CD4-positive, alpha-beta T cell treated with Interleukin-15 for 1 hour (primary cell): ENCODE measurements at places on chromosomes 2 and 18.
A peak's percentile ranks its signal among the peaks of the same experiment; 100 is the strongest.

- peak; percentile 15 for DNase-seq
Measured at GRCh38 chr2:240786355-240786841, 33.6 kb downstream of the KIF1A start.

DNA sequence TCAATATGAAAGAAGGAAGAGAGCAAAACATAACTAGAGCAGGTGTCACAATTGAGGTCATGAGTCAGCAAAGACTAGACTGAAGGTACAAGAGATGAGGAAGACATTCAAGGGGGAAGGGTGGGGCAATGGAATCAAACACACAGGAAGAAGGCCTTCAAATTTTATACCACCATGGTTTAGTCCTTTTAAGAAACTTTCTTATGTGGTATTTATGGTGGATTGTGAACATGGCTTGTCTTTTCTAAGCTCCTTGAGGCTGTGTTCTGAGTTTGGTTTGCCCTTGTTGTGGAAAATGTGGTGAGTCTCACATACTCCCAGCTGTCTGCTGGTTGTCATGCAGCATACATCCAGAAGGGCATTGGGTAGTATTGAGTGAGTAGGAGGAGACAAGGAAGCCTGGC, 62.1 kb downstream of the NABP1 start:
- peak; percentile 26 for DNase-seq

DNA sequence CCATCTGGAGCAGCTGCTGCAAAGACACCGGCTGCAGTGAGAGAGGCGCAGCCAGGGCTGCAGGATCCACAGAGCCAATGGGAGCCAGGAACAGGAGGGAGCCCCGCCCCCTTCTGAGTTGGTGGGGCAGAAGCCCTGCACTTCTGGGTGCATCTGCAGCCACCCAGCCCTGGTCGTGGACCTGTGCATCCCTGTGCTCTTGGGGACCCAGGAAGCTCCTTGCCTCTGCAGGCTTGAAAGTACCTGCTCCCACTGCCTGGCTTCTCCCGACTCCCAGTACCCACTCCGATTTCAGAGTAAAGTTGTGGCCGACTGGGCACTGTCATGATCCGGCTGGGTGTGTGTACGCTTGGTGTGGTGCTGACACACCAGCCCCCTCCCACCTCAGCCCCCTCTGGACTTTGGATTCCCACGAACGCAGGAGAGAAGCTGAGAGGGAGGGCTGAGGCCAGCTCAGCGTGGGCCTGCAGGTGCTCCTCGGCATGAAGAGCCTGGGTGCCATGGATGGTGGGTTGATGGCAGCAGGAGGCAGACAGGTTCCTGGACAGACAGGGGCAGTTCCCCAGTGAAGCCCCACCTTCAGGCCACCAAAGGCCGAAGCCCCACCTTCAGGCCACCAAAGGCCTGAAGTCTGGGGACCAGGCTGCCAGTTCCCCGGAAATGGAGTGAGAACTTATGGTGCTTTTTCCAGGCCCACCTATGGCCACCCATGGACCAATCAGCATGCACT, 34.9 kb downstream of the LRRTM4 start:
- DNase-seq: no peak

DNA sequence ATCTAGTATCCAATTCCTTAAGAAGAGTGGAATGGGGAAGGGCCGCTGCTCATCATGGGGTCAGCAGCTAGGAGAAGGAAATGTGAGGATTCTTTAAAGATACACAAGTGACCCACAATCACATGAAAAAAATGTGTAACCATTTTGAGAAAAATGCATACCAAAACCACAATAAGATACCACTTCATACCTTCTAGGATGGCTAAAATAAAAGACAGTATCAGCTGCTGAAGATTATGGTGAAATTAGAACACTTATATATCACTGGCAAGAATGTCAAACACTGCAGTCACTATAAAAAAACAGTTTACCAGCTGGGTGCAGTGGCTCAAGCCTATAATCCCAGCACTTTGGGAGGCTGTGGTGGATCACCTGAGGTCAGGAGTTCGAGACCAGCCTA, 67.9 kb downstream of the C2orf74 start:
- DNase-seq: no peak

DNA sequence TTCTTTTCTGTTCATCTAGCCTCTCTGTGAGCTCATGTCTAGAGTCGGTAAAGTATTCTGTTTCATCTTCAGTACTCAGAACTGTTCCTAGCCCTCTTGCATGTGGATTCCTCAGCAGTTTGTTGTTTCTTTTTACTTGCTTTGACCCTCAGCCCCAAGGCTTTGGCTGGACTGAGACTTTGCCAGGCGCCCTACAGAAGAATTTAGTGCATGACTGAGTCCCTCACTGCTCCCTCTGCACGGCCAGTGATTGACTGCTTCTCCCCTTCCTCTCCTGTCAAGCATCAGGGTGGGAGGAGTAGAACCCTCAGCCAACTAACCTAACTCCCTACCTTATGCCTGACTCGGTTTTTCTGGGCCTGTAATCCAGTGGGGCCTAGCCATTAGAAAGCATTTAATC, 109.8 kb downstream of the ESCO1 start:
- no peak for DNase-seq

- no peak for DNase-seq
Measured at GRCh38 chr2:187934236-187934635, 357.4 kb upstream of the GULP1 start.

DNA sequence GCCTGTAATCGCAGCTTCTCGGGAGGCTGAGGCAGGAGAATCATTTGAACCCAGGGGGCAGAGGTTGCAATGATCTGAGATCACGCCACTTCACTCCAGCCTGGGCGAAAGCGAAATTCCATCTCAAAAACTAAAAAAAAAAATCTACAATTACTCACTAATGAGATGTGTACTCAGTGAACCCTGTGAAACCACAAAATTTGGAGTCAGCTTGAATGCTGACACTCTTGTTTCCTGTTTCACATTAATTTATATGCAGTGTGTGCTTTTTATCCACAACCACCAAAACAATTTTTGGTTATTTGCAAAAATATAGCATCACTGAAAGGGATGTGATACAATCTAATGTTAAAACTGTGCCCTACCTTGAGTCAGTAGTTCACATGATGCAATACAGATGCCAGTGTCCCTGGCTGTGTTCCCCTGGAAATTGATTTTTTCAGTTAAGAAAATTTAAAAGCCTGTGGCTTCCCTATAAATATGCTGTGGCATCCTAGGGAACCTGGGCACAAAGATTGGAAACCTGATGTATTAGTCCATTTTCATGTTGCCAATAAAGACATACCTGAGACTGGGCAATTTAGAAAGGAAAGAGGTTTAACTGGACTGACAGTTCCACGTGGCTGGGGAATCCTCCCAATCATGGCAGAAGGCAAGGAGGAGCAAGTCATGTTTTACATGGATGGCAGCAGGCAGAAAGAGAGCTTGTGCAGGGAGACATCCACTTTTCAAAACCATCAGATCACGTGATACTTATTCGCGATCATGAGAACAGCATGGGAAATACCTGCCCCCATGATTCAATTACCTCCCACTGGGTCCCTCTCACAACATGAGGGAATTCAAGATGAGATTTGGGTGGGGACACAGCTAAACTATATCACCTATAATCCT, 337.5 kb upstream of the NT5C1B start:
- no peak for DNase-seq

DNA sequence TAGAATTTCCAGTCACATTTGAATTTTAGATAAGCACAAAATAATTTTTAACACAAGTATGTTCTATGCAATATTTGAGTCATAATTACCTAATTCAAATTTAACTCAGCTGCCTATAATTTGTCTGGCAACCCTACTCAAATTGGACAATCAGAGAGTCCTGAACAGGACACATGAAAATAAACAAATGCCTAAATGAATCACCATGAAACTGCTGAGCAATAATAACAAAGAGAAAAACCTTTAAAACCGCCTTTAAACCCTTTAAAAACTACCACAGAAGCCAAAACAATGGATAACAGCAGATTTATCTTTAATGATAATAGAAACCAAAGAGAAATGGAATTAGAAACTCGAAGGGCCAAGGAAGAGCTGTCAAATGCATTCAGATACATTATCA, 39.5 kb downstream of the ARL4C start:
- no peak for DNase-seq

- no peak for DNase-seq
Measured at GRCh38 chr2:47226923-47227220, 71.8 kb upstream of the STPG4 start.

DNA sequence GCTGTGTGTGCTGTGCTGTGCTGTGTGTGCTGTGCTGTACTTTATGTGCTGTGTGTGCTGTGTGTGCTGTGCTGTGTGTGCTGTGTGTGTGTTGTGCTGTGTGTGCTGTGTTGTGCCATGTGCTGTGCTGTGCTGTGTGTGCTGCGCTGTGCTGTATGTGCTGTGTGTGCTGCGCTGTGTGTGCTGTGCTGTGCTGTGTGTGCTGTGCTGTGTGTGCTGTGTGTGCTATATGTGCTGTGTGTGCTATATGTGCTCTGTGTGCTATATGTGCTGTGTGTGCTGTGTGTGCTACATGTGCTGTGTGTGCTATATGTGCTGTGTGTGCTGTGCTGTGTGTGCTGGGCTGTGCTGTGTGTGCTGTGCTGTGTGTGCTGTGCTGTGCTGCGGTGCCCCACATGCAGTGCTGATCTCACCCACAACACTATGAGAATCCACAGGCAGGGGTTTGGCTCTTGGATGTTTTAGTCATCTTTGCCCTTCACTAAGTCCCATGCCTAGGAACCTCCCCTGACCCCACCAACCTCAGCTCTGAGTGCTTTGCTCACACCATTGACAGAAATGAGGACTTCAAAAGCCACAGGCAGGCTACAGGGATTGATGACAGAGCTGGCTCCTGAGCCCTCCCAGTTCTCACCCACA, 30.5 kb upstream of the MAL start:
- no peak for DNase-seq

DNA sequence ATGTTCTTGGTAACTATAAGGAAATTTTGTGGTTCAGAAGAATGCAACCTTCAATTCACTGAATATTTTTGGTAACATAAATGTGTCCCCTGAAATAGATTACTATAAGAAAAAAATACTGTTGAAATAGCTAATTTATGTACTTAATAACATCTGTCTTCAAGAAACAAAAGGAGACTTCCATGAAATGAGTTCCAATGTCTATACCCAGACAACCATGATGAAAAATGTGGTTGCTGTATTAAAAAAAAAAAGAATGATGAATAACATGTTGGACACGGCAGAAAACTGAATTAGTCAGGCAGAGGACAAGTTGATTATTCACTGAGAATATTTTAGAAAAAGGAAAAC, 98.5 kb downstream of the TACR1 start:
- no peak for DNase-seq

- DNase-seq: peak; percentile 57
Measured at GRCh38 chr2:85327160-85327821, 498 bp downstream of the TGOLN2 start.

- DNase-seq: no peak
Measured at GRCh38 chr2:15695582-15696330, 104.1 kb downstream of the DDX1 start.

DNA sequence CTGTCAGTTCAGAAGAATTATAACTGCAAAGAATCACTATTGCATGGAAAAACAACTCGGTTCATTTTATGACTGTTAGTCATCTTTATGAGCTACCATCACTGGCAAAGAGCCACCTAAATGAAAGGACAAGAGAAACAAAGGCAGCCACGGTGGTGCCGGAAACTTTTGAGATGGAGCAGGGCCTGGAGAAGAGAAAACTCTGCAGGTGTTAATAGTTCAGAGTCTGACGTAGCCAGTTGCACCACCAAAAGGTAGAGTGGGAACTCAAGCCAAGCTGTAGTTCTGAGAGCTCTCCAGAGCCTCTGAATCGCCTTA, 110.9 kb downstream of the FTCDNL1 start:
- DNase-seq: no peak

DNA sequence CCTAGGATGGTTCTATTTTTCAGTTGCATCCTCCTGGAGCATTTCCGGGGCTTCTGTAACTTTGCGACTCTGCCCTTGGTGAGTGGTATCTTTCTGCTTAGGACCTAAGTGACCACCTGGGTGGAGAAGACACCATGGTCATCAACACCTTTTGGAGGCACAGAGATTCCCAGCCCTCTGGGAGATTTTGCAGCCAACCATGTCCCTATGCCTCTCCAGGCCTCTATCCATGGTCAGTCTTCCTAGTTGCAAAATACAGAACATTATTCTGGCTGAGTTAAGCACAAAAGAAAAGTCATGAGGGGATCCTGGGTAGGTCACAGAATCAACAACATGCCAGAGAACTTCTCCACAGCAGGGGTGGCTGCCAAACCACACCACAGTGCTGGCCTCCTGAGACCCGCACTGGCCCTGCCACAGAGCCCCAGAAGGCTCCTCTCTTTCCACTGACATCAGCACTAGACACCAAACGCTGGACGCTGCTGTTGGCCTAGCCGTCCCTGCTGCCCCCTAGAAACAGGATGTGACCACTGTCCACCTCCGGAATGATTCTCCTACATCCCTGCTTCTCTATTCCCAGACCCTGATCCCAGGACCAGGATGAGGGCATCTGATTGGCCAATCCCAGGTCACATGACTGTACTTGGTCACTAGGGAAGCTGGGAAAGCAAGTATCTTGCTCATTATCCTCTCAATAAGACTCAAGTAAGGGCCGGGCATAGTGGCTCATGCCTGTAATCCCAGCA, 47.7 kb downstream of the SMAD7 start:
- DNase-seq: no peak

DNA sequence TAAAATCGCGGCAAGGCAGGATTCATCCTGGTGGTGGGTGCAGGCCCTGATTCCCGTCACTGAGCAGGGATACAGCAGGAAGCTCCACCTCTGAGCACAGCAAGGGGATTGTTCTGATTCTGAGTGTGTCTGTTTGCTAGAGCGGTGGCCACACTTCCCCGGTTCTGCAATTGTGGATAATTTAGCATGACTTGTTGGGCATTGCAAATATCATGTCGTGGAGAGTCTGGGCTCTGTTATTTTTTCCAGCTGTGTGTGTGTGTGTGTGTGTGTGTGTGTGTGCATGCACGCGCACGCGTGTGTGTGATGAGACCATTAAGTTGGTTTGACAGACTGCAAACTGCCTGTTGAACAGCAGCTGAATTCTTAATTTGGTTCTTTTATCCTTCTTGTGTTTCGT, 4.1 kb upstream of the TMEM18 start:
- no peak for DNase-seq

- DNase-seq: no peak
Measured at GRCh38 chr2:214630402-214631045, 179.0 kb downstream of the BARD1 start.

DNA sequence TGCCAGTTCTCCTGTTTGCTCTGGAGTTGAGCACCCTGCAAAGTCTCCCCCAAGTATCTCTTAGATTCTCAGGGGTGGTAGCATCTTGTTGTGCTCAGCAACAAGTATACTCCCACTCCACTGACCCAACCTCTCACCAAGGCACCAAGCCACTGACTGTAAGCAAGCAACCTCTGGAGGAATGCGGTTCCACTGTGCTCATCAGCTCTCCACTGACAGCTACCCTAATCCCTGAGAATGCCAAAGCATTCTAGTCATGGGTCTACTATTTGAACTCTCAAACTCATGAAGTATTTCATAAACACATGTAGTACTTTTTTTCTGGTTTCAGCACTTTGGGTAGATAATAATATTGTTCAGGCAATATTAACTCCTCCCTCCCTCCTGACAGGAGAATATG, 170.0 kb downstream of the EPHA4 start:
- DNase-seq: no peak

DNA sequence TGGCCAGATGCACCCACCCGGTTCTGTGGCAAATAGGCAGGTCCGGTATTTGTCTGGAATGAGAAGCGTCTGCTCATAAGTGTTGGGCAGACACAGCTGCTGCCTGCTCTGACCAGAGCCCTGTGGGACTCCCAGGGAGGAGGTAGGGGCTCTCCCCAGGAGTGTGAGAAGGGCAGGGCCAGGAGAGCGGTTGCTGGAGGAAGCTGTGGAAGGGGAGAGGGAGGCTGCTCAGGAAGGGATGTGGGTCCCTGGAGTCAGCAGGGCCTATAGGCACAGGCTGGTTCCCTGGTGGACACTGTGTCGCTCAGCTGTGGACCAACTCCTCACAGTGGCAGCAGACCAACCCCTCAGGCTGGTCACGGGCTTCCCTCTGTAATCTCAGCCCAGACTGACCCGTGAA, 109.2 kb downstream of the DYSF start:
- no peak for DNase-seq
